ENCODE measurements at places on chromosomes 1 and 21.

DNA sequence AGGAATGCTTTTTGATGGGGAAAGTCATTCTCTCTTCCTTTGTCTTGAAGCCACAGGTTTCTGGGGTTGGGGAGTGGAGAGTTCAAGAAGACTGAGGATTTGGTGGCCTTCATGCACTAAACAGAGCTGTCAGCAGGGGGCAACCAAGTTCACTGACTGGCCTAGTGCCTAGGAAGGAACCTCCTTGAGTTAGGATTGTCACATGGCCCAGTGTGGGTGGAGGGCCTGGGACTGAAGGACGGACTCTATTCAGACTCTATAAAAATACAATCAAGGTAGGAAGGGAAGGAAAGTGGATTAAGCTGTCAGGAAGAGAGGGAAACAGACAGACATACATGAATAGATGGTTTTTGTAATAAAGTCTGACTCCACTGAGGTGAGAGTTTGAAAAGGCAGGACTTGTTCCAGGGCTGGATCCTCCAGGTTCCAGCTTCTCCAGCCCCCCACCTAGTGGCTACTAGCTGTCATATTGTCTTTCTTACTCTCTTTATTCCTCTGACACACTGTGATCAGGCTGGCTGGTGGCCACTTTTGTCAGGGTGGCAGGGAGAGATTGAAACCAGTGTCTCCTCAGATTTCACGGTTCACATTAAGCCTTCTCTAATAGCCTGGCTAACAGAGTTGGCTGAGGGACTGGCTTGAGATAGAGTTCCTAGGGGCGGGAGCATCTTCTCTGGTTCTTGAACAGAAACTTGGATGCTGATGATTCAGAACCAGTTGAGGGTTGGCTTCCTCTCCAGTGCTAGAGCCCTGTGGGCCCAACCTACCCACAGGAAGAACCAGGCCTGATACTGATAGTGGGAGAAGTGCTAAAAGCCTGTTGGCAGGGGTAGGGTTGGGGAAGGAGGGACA, 4.1 kb upstream of the SH3BGRL3 start:
- DNase-seq = peak; percentile 73

- no peak for DNase-seq
Measured at GRCh38 chr1:181541458-181541857, 58.1 kb downstream of the CACNA1E start.

DNA sequence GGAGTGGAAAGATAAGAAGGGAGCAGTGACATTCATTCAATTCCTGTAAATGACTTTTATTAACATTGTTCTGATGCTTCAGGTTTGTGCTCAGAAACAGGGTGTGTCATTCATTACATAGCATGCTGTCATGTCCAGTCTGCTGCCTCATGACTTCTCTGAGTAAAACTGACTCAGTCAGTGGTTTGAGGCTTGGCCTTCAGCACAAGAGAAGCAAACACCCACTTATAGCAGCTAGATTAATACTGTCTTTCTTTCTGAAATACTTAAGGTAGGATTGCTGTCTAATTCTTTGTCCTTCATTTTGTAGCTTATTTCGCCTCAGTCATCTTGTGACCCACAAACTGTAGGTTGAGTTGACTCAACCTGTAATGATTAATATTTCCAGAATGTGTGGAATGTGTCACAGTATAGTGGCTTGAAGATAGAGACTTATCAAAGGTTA, 32.9 kb downstream of the RASAL2 start:
- DNase-seq = no peak

- DNase-seq = no peak
Measured at GRCh38 chr1:36391271-36391670, 5.5 kb upstream of the STK40 start.

DNA sequence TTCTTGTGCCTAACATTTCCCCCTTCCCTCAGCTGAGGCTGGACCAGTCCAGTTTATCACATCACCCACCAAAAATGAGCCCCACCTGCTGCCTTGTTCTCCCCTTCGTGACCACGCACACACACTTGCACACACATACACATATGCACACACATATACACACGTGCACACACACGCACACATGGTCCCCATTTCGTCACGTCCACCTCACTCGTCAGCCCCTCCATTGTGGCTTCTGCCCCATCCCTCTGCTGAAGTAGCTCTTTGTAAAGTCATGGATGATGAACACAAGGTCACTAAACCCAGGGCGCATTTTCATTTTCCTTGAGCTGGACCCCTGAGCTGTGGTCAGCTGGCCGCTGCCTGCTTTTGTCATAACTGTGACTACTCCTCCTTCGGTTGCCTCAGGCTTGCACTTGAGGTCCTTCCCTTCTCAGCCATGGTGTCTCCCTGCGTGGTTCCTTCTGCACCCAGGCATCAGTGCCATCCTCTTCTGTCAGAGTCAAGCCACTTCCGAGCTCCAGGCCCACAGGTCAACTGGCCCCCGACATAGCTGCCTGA, 93.8 kb downstream of the SYT2 start:
- DNase-seq = no peak

GRCh38 chr1:20233866-20234265, 47.5 kb upstream of the PLA2G2C start:
- no peak for DNase-seq
